ENCODE measurements at places on chromosomes 7 and 10.

DNA sequence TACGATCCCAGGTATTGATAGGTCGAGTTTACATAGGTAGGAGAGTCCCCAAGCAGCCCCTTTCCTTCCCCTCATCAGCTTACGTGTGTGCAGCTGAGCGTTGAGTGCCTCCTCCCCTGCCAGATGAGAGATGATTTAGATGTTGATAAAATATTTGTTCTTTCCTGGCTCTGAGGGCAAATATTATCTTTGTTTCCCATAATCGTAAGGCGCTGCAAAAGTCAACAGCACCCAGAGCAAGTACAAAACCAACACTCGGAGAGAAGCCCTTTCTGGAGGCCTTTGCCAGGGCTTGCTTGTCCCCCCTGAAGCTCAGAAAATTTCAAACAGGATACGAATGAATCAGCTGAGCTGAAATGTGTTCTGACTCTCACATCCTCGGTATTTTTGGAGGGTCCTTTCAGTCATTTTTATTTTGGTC lies 683.2 kb downstream of the LRMDA start:
- DNase-seq, result no peak

GRCh38 chr10:110175406-110175805 lies 32.0 kb upstream of the MXI1 start:
- DNase-seq, result no peak

GRCh38 chr10:12980102-12980661 lies 21.3 kb downstream of the CCDC3 start:
- DNase-seq, result no peak

DNA sequence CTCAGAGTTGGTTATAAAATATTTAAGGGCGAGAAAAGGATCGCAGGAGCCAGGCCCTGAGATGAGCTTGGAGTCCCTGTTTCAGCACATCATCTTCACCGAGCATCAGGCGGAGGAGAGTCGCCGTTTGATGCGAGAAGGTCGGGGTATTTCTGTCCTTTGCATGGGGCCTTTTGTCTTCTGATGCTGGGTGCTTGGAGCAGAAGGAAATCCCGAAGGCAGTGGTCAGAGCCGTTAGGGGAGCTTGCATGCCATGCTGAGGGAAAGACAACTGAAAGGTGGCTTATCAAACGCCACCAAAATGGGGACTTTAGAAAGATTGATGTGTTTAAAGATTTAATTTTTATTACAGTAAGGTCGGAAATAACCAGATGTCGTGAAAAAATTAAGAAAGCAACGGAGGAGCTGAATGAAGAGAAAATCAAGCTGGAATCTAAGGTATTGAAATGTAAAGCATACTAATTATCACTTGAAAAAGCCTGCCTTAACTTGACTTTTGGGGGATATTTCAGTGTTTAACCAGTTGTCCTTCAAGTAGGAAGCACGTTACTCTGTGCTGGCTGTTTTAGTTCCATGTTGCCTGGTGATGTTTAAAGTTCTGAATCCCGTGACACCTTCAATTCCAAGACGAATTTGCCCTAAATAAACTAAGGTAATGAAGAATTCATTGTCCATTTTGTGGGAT lies 845 bp downstream of the CCDC172 start:
- DNase-seq, result no peak

DNA sequence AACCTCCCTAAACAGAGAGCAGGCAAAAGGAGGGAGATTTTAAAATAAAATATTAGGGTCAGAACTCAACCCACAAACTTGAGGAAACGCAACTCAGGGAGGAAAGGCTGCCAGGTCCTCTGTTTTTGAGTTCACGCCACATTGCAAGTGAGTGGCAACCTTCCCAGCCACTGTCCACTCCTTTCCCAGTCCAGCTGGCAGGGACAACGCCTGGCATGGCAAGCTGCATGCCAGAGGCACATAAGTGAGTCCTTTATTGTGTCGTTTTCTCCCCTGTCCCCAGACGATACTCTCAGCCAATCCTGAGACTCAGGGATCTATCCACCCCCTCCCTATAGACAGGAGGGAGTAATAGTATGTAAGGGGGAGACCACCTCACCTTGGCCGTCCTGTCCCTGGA lies 22.4 kb downstream of the FBXW4 start:
- no peak for DNase-seq

- DNase-seq, result no peak
These were observed 39.3 kb downstream of the TRIM24 start for GRCh38 chr7:138499340-138499739.

DNA sequence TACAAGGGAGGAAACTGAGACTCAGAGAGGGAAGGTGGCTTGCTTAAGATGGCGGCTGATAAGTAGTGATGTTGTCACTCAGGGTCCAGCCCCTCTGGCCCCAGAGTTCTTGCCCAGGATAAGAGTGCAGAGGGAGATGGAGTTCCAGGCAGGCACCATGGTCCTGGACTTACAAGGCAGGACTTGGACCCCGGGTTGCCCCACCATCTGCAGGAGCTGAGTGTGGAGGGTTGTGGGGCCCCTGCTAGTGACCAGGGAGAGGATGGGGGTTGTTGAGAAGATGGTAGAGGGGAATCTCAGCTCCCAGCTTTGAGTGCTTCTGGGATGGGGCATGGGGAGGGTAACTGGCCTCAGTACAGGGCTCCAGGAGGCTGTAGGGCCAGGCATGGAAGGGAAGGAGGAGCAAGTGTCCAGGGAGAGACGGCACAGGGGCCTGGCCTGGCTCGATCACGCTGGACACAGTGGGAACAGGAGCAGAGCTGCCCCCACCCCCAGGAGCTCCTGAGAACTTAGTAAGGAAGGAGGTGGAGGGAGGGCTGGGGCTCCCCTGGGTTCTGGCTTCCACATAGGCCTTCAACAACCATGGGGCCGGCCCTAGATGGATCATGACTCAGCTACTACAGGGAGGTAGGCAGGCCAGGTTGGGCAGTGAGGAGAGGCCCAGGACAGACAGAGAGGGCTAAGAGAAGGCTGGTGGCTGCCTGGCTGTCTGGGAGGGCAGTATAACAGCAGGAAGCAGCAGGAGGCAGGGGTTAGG lies 28.2 kb downstream of the PPIF start:
- no peak for DNase-seq

- DNase-seq, result no peak
These were observed 78.8 kb downstream of the ELMO1 start for GRCh38 chr7:37369906-37370305.
